ENCODE measurements at places on chromosomes 7 and 10.

DNA sequence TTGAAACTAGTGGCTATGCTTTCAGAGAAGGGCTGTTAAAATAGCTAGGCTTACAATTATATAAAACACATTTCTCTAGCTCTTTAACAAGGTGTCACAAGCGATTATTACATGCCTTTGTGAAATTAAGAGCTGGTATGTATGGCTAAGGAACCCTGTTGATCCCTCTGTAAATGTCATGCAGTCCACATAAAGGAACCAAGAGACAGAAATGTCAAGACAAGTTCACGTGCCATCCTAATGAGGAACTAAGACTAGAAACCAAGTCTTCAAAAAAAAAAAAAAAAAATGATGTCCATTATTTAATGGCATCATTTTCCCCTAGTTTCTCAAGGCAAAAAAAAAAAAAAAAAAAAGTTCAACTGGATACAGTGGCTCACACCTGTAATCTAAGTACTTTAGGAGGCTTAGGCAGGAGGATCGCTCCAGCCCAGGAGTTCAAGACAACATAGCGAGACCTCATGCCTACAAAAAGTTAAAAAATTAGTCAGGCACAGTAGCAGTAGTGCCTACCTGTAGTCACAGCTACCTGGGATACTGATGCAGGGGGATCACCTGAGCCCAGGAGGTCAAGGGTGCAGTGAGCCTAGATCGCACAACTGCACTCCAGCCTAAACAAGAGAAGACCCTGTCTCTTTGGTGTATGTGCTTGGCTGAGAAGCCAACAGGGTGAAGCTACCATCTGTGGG is 63.4 kb downstream of the SRPK2 start:
- peak; percentile 79 for DNase-seq

- no peak for DNase-seq
Observed at GRCh38 chr7:73894166-73894565, 33.2 kb downstream of the TMEM270 start.

GRCh38 chr10:12504628-12505027 is 155.3 kb downstream of the CAMK1D start:
- no peak for DNase-seq

GRCh38 chr10:131020775-131021174 is 290.7 kb downstream of the TCERG1L start:
- DNase-seq: no peak

- no peak for DNase-seq
Observed at GRCh38 chr10:89940076-89940475, 238.7 kb downstream of the KIF20B start.

- DNase-seq: no peak
Observed at GRCh38 chr10:47033541-47034270, 122.5 kb downstream of the PTPN20 start.
